AG10803 (cell line): ENCODE measurements at places on chromosomes 7 and 10.

DNA sequence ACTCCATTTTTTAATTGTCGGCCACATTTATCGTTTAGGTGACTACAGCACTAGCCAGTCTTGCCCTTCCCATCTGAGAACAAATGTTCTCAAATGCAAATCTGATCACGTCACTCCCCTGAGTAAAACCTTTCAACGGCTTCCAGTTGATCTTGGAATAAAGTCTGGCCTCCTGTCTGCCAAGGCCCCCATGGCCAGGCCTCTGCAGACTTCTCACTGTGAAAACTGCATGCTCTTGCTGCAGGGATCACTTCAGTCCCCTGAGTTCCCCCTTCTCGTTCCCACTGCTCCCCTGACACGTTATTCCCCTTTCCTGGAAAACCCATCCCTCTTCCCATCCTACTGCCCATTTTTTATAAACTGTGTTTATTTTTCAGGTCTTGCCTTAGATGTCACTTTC is 124.1 kb upstream of the NEBL start:
- no peak for DNase-seq

- DNase-seq: peak; percentile 37
Measured at GRCh38 chr10:112230325-112230988, 46.9 kb upstream of the GPAM start.

DNA sequence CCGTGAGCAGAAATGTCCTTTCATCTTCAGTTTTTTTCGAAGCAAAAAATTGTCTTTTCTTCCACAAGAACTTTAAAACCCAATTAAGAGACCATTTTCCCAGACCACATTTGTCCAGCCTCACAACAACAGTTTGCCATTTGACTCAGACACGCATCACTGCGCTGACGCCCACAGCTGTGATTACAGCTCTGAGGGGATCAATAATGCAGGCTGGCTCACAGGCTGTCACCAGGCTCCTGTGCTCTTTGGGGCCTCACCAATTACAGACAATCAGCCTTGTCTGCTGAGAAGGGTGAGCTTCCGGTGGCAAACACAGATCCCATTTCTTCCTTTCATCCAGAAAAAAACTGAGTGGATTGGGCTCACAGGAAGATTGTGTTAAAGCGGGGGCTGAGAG is 33.3 kb downstream of the DDC start:
- DNase-seq: no peak

- no peak for DNase-seq
Measured at GRCh38 chr10:72050873-72051272, 37.5 kb downstream of the SPOCK2 start.

DNA sequence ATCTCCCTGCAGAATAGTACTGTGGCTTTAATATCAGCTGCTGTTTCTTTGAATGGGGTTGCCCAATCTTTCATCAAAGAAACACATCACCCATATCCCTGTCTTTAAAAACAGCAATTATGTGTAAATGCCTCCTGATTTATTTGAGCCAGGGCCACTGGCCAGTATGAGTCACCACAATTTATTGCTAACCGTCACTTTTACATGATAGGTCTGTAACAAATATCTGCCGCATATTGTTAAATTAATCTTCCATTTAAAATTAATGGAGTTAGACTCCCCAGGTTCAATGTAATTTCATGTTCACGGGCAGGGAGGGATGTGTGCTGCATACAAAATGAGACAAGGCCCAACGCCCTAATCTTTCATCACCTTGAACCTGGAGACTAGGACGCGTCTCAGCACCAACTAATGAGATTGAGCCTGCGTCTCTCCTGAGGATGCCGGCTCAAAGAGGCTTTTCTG is 673.4 kb downstream of the AUTS2 start:
- peak; percentile 36 for DNase-seq

DNA sequence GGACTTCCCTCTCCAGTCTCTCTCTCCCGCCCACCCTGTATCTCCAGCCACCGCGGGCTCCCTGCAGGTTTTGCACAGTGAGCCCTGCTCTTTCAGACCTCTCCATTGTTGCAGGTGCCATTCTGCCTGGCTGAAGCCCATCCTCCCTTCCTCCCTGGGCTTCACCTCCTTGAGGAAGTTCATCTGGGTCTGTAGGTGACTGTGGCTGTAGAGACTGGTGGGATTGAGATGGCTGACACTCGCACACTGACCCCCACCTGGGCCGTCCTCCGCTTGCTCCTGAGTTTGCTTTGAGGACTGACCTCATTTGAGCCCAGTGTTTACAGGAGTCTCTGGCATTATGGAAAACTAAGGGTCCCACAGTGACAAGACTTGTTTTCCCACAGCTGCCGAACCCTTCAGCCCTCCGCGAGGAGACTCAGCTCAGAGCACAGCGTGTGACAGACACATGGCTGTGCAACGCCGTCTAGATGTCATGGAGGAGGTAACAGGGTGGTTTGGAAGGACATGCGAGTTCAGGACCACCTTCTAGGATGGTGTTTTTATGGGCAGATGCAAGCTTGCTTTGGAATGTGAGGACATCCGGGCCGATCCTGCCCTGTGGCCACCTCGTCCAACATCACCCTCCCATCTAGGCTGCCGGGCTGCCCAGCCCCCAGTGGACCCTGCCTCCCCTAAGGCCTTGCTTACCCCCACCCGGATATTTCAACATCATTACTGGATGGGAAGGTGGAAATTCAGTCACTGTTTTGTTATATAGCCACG is 9.3 kb downstream of the PLAC9 start:
- DNase-seq: no peak

GRCh38 chr7:150918378-150918777 is 59.7 kb downstream of the KCNH2 start:
- no peak for DNase-seq

DNA sequence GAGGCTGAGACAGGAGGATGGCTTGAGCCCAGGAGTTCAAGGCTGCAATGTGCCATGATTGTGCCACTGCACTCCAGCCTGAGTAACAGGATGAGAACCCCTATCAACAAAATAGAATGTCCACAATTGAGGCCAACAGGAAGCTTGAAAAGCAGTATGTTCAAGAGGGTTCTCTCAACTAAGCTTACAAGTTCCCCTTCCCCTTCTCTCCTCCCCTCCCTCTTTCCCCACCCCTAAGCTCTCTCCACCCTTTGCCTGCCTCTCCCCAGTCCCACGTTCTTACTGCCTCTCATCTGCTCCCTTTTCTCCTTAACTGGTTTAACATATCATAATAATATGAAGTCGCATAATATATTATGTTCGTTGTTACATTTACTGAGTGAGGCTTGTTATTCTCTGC is 35.4 kb downstream of the KIAA1549 start:
- no peak for DNase-seq

DNA sequence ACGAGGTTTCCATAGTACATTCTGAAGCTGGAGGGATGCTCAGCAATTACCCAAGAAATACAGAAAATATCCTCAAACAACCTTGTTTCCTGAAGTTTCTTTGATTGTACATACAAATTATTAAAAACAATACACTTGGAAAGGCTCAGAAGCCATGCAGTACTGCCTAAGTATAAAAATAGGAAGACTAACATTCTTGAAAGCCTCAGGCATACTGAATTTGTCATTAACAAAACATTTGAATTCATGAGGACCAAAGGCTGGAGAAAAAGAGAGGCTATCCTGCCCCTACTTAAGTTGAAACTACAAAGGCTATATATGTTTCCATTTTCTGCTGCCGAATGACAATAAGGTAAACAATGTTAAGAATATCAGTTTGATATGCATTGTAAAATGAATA is 54.3 kb upstream of the SGCE start:
- DNase-seq: no peak

DNA sequence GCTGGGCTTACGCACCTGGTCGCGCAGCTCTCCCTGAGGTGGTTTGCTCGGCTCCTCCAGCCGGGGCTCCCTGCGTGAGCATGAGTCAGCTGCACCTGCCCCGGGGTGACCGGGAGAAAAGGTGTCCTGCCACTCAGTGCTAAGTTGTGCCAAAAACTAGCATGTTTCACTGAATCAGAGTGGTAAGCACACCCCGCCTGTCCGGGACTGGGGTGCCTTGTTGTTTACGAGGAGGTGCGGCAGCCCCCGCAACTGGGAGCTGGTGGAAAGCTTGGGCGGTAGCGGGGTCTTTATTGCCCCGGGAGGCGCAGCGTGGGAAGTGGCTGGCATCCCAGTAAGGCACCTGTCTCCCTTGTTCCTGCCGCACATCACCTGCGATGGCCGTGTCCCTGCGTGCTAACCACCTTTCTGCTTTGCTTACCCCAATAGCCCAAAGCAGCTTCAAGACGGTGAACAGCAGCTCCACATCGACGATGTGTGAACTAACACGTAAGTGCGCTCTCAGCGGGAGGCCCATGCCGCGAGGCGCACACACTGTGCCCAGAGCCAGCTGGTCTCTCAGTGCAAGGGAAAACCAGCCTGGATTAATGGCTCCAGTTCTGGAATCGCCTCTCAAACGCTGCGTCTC is 506.6 kb upstream of the FOXK1 start:
- no peak for DNase-seq

DNA sequence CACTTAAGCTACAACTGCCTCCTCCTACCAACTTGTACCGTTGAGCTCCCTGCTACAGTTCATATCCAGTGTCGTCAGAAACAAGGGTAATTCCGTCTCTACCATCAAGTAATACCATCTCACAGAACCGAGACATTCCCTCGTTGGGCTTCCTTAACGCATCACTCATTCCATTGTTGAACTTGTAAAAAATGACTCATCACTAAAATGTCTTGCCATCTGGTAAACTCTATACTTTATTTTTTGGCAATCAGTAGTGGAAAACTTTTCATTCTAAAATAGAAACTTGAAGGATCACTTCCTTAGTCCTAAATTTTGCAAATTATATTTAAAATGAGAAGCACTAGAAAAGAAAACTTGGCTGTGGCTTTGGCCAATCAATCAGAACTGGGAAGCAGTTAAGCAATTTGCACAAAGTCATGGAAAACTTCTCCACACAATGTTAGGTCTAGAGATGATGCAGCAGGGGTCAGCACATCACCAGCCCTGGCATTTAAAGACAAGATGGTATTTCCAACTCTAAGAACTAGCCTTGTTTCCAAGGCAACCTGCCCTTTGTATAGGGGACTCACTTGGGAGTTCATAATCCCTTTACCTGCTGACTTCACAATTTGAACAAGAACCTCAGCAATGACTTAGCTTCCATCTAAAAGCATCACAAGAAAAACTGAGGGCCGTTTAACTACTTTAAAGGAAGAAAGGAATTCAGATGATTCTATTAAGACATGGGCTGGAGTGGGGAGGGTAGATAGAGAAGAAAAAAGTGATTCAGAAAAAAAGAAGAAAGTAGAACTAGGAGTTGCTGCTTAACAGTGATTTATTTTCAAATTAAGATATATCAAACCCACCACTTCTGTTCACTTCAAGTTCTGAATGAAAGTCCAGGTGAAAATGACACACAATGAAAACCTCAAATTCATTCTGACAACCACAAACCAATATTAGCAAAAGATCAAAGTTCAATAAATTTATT is 288.1 kb downstream of the PARD3 start:
- peak; percentile 97 for DNase-seq

- DNase-seq: peak; percentile 83
Measured at GRCh38 chr10:3850999-3851937, 66.3 kb upstream of the KLF6 start.

DNA sequence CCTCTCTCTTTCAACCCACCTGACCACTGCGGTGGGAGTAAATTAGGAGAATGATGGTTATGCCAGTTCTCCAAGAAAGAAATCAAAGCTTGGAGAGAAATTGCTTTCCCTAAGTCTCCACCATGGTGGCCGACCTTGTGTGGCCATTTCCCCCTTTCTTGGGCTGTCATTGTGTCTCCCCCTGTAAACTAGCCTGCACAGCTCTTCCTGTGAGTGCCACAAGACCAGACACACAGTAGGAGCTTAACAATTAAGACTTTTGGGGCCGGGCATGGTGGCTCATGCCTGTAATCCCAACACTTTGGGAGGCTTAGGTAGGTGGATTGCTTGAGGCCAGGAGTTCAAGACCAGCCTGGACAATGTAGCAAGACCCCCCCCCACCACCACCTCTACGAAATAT is 18.9 kb upstream of the LIMK1 start:
- DNase-seq: no peak

GRCh38 chr10:124125305-124126116 is 32.1 kb upstream of the CHST15 start:
- peak; percentile 15 for DNase-seq

DNA sequence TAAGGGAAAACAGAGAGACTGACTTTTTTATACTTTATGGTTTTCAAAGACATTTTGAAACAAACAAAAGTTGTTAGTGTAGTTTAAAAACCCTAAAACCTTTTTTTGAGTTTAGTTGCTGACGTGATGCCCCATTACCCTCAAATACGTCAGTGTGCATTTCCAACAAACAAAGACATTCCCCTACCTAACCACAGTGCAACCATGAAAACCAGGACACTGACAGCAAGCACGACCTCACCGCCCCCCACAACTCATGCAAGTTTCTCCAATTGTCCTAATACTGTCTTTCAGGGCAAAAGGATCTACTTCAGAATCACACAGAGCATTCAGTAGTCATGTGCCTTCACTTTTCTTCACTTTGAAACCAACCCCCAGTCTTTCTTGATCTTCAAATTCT is 75.0 kb downstream of the WNT2 start:
- peak; percentile 32 for DNase-seq

DNA sequence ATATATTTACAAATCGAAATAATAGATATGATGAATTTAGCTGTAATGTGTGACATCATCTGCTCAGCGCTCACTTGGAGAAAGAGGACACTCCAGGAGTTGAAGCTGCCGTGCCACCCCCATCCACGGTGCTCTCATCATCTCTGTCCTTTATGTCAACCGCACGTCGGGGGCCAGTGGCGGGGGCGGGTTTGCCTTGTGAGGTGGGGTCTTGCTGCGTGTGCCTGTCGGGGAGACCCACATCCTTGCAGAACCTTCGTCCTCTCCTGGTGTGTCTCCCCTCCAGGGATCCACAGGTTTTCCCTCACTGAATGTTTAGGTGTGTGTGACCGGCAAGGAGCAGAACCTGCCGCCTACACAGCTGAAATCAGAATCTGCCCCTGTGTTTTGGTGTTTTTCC is 71.6 kb downstream of the INPP5A start:
- no peak for DNase-seq

- no peak for DNase-seq
Measured at GRCh38 chr10:44863344-44864047, 47.6 kb upstream of the TMEM72 start.

DNA sequence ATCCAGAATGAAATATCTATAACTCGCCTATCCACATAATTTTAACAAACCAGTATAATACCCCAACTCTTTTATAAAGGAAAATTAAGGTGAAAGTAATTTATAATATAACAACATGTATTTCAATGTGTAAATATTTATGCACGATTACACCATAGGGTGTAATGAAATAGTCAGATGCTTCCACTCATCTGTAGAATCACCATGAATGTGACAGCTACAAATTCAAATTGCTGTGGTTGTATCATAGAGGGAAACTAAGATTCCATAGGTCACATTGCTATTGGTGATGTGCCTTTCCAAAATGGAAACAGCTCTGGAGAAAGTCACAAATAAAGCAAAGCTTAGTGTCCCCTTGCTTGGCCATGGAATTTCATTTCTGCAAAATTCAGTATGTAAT is 95.7 kb downstream of the CPED1 start:
- peak; percentile 64 for DNase-seq
